WTC11 (cell line): ENCODE measurements at places on chromosomes 16 and 17. TPM values are rescaled to one million over a fixed set of nuclear protein-coding genes. Genes with fewer than 3 reads are reported as not detected.

Gene COQ9
- 39.2 to 40.2 TPM (median 39.8 TPM) in 3 replicates for total RNA-seq

Gene SMURF2
- total RNA-seq = 21.6 to 24.0 TPM (median 23.0 TPM) in 3 replicates

Gene KCTD19
- total RNA-seq = 0.85 to 1.1 TPM (median 0.85 TPM) in 3 replicates

Gene SPAG5
- 120 to 146 TPM (median 125 TPM) in 3 replicates for total RNA-seq

Gene ITGAL
- total RNA-seq = 0.64 to 1.1 TPM (median 1.0 TPM) in 3 replicates

Gene CCL16
- not detected in 3 replicates for total RNA-seq

Gene KRT9
- not detected in 3 replicates for total RNA-seq

GRCh38 chr16:48511071-48511540 is 98.9 kb downstream of the N4BP1 start:
- DNase-seq = no peak

DNA sequence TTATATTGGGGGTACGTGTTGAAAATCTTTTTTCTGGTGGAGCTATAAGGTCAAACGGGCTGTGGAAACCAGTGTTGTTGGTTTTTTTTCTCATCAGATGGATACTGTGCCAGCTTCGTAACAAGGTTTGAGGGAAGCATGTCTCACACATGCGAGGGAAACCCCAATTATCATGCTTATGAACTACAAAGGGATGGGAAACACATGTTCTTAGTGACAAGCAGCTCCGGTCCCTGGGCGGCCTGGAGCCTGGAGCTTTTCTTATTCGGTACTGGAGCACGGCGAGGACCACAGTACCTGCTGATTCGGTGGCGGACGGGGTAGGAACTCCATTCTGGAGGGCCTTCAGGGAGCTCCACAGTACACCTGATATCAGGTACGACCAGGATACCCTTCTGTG is 12.5 kb downstream of the SLC43A2 start:
- DNase-seq = no peak

GRCh38 chr16:12327971-12328726 is 351.6 kb downstream of the SNX29 start:
- no peak for DNase-seq

DNA sequence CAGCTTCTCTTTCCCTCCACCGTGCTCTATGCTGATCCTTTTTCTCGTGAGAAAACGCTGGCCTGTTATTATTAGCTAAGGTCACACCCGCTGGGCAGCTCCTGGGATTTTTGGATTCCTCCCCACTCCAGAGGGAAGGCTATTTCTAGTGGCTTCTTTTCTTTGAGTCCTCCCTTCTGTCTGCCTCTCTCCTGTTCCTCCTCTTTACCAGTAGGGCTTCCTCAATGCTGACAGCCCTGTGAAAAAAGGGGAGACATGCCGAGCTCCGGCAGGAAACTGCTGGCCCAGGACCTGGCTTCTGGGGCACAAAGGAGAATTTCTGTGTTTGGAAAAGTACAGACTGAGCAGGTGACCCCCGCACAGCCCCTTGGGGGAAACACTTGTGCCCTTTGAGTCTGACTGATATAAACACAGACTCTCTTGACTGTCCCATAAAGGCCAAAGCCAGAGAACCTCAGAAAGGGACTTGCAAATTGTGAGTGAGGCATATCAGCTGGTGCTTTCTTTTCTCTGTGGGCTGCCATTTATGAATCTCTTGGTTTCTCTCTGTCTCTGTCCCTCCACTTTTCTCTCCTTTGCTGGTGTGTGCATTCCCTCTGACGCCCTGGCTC is 14.0 kb upstream of the RNF135 start:
- DNase-seq = no peak

- DNase-seq = no peak
These were observed 12.3 kb downstream of the FOXF1 start for GRCh38 chr16:86522634-86523033.

- DNase-seq = no peak
These were observed 382 bp downstream of the PITPNA start for GRCh38 chr17:1562176-1562643.

GRCh38 chr17:46125831-46126230 is 67.4 kb downstream of the KANSL1 start:
- DNase-seq = no peak

DNA sequence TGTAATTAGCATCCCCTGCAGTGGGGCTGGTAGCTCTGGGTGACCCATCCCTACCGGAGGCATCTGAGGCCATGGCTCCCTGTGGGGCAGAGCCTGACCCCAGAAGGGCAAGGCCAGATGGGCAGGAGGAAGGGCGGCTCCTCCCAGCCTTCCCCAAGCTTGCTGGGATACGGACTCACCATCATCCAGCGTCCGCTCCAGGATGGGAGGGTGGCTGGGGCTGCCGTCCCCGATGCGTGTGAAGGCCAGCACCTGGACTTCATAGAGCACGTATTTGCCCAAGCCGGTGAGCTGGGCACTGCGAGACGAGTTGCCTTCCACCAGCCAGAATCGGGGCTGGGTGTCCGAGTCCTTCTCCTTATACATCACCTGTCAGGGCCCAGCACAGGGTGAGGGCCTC is 81.6 kb upstream of the CDC42EP4 start:
- DNase-seq = no peak

GRCh38 chr16:12356632-12357340 is 380.3 kb downstream of the SNX29 start:
- no peak for DNase-seq

- no peak for DNase-seq
These were observed 10.8 kb upstream of the C16orf95 start for GRCh38 chr16:87327798-87328495.
